Nucleus accumbens (tissue), 56 donors: ENCODE measurements at places on chromosomes 11 and 22.

DNA sequence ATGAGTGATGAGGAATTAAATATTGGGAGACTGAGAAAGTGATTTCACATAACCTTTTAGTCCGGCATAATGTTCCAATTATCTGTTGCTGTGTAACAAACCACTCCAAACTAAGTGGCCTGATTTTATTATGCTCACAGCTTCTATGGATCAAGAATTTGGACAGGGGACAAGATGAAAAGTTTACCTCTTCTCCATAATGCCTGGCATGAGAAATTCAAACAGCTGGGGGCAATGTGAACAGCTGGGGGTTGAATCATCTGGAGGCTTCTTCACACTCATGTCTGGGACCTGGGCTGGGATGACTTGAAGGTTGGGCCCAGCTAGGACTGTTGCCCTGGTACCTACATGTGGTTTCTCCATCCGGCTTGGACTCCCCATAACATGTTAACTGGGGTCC is 99.4 kb upstream of the DRD2 start:
- DNase-seq: no peak

- no peak for DNase-seq
Measured at GRCh38 chr22:19957445-19957844, 15.8 kb upstream of the TXNRD2 start.

DNA sequence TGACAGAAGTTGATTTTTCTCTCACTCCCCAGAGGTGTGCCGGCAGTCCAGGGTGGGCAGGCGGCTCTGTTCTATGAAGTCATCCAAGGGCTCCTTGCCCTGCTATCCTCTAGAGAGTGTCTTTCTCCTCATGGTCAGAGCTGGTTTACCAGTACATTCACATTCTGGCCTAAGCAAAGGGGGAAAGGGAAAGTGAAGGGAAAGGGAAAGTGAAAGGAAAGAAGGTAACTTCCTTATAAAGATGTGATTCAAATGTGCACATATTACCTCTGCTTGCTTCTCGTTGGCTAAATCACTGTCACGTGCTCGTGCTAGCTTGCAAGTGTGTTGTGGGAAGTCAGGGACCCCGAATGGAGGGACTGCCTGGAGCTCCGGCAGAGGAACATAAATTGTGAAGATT is 2.9 kb upstream of the HTATIP2 start:
- no peak for DNase-seq

GRCh38 chr11:10407749-10408685 is 47.0 kb upstream of the AMPD3 start:
- DNase-seq: no peak

GRCh38 chr11:5553343-5553742 is 5.0 kb upstream of the OR52H1 start:
- DNase-seq: no peak

DNA sequence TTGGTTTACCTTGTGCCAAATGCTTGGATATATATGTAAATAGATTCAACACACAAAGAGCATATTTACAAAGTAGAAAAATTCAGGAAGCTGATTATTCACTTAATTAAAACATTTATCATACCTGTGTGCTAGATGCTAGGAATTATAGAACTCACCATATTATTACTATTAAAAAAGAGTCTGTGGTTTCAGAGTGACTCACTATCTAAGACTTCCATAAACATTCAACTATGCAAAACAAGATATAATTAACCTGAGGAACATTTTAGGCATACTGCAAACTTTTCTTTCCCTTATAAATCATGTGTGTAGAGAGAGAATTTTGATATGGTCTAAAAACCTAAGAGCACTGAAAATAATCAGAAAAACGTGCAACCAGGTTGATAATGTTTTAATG is 27.3 kb downstream of the CTSC start:
- no peak for DNase-seq

GRCh38 chr11:91435694-91436395 is 788.8 kb upstream of the FAT3 start:
- no peak for DNase-seq

DNA sequence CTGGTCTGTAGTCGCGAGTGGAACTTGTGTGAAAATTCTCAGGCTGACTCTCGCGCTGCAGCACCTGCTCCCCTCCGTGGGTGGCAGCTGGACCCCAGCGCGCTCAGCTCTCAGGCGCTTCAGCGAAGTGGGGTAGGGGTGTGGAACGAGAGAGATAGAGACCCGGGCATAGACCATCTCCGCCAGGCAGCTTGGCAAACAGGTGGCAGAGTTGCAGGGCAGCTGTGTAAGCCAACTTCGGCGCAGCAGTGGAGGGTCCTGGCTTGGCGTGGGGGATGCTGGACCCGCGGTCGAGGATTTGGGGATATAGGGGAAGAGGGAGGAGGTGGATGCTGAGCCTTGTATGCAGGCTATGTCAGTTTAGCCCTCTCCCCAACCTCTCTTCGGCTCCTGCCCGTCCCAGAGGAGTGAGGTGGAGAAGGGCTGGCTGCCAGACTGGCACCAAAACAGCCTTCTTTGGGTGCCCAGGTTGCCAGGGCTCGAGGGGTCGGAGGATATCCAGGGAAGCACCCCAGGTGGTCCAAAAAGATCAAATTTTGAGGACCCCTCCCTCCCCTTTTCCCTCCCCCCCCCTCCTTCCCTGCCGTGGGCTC is 746 bp upstream of the CALCB start:
- DNase-seq: no peak

- DNase-seq: no peak
Measured at GRCh38 chr22:37151401-37151800, 1.7 kb upstream of the IL2RB start.

GRCh38 chr11:132448334-132448995 is 1078.0 kb downstream of the NTM start:
- no peak for DNase-seq

DNA sequence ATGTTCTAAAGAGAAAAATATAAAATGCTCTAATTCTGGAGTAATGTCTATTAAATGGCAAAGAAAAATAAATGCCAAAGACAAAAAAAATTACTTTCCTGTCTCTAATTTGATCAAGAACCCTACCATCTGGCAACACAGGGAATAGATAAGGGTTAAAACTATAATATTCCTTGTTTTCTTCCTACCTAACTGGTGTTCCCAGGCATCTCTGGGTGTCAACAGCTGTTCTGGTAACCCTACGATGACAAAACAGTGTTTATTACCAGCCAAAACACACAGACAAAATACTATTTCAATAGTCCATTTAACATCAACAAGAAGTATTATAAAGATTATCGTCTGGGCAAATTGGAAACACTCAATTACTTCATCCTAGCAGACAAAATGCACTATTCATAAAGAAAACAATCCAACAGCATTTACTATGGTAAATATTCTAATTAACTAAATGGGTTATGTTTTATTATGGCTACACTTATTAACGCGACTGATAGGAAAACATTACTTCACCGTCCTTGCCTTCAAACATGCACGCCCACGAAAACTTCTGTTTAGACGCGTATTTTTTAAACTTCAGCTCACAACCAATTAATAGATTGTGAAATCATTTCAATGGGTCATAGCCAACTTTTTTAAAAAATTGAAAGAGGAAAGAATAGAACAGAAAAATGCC is 50.6 kb downstream of the LGR4 start:
- DNase-seq: no peak

GRCh38 chr11:114061681-114062049 is 2.2 kb downstream of the ZBTB16 start:
- DNase-seq: no peak

DNA sequence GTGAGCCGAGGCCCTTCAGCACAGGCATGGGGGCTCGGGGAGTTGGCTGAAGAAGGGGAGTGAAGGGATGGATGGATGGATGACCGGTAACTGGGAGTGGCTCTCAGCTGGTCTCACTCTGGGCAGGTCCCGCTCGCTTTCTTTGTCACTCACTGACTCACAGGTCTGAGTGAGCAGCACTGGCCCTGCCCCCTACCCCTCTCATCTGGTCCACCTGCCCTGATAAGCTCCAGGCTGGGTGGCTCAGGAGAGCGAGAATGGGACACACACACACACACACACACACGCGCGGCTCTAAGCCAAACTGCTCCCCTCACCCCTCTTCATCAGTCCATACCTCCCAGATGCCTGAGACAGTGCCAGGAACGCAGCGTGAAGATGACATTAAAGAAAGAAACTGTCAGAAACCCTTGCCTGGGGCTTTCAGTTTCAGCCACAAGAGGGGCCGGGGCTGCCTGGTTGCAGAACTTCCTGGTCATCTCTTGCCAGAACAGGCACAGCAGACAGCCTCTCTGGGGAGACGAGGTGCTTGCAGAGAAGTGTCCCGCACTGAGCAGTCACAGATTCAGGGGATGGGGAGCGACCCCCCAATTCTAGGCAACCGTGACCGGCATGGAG is 16.5 kb upstream of the SHISAL1 start:
- DNase-seq: no peak

DNA sequence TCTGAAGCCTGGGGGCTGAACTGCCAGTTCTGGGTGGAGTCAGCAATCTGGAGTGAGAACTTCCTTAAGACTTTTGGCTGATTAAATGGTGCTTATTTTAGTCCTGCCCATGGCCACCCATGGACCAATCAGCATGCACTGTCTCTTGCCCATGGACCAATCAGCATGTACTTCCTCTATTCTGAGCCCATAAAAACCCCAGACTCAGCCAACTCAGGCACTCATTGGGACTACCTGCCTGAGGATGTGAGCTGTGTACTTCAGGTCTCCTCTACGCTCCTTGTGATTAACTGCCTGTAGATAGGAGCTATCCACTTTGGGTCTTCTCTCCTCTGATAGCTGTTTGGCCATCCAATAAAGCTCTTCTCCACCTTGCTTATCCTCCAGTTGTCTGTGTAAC is 342.3 kb upstream of the CCDC179 start:
- DNase-seq: no peak

DNA sequence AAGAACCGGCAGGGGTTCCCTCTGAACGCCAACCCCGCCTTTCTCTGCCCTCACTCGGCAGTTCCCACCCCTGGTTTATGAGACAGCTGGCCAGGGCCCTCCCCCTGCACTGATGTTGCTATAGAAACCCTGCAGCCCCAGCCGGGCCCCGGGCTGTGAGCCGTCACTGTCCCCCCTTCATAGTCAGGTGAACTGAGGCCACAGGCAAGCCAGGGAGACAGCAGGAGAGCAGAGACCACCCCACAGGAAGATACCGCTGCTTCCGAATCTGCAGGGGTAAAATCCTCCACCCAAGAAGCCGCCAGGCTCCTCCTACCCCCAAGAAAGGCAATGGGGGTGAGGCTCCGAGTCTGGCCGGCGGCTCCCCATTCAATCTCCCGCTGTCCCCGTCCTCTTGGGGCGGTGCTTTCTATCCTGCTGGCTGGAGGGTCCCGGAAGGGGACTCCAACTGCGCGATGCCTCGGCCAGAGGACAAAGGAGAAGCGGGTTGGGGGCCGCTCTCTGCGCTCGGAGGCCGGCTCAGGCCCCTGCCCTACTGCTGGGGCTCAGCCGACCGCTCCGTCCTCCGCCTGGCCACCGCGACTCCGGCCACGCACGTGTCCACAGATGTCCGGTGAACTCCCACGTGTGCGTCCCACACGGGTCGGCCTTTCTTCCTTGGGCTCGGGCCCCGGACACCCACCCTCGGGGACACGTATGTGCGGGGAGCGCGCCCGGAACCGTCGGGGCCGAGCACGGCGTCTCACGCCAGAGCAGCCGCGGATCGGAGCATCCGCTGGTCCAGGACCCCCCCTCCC is 587 bp downstream of the SLC25A22 start:
- DNase-seq: no peak

GRCh38 chr22:26648011-26648497 is 9.3 kb upstream of the MIAT start:
- DNase-seq: no peak

DNA sequence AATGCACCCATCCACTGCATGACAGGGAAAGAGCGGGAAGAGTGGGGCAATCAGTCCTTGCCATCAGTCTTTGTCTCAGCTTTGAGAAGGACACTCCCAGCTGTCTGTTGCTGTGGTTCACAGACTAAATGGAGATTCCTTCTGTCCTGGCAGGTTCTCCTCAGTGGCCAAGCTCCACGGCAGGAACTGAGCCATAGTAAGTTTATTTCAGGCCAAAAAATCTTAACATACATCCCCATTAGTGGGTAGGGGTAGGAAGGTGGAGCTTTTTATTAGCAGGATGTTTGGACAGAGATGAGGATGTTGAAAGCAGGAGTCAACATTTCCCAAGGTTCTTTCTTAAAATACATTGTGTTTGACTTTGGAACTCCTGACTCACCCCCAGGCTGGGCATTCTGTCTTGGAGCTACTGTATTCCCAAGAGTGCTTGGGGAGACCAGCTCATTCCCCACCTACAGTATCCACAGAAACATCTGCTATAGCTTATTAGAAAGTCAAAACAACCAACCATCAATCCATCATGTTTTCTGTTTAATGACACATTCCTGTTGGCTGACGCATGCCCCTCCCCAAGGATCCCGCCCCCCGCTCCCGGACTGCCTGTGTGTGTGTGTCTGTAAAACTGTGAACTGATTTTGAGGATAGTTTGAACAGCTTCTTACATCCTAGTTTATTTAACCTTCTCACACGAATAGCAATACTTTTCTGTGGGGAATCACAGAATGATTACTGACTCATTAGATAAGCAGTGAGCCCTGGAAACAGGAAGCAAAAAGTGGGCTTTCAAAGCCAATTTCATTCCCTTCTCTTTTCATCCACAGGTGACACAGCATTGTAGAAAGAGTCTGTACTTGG is 109.5 kb downstream of the CCDC81 start:
- DNase-seq: no peak

DNA sequence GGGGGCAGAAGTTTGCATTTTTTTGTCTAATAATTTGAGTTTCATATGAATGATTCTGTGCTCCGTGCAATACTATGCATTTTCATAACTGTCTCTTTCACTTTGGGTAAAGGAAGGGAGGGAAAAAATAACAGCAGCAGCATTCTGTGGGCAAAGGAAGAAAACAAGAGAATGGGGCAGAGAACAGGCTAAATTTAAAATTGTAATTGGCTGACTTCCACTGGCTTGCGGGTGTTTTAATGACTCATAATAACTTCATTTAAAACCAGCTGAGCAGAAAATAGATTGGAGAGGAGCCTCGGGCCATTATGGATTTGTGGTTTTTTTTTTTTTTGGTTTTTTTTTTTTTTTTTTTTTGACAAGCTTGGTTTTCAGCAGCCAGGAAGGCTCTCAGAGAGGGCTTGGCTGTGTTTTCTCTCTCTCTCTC is 107.4 kb downstream of the ZBTB16 start:
- DNase-seq: peak; percentile 52

GRCh38 chr11:44527476-44527875 is 38.0 kb upstream of the CD82 start:
- DNase-seq: no peak

DNA sequence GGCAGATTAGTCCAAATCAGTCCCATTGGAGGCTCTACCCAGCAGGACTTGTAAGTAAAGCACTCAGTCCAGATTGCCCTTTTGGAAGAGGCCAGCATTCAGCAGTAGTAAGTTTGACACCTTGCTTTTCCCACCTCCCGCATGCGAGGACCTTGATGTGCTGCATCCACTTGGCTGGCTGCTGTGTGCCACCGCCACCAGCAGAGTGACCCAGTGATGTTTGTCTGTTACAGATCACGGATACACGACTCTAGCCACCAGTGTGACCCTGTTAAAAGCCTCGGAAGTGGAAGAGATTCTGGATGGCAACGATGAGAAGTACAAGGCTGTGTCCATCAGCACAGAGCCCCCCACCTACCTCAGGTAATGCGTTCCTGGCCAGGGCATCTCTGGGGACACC is 6.6 kb downstream of the SMARCB1 start:
- DNase-seq: no peak

GRCh38 chr11:92920331-92920730 is 49.1 kb upstream of the MTNR1B start:
- no peak for DNase-seq

GRCh38 chr22:38402204-38402603 is 52.8 kb downstream of the KCNJ4 start:
- DNase-seq: no peak
